ENCODE measurements at places on chromosomes 1 and 21. TPM values are rescaled to one million over a fixed set of nuclear protein-coding genes. Genes with fewer than 3 reads are reported as not detected.

Gene KCNN3
- total RNA-seq = not detected

DNA sequence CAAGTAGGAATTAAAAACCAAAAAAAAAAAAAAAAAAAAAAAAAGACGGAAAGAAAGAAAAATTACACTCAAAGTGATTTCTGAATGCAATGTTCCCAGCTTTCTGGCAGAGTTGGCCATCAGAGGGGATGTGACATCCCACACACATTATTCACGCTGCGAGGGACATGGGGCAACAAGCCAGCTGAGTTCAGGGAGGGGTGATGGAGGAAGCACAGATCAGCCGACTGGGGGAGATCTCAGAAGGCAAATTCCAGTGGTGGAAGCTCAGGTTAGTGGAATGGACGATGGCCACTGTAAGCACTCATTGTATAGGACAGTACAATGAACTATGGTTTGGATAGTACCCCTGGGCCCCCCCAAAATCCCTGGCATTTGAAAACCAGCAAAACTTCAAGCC, 311.9 kb downstream of the PCP4 start:
- no peaks in the 10 kb centered on the region for H3K36me3 ChIP-seq
- no peak for DNase-seq
- no peak overlapping the region for H3K4me3 ChIP-seq

- peak overlapping the region; percentile 97 for H3K4me3 ChIP-seq
- H3K27ac ChIP-seq = peak overlapping the region; percentile 95
- H3K4me1 ChIP-seq = peaks cover 19% of the 10 kb centered on the region
- no peaks in the 10 kb centered on the region for H3K27me3 ChIP-seq
- DNase-seq = no peak
Observed at GRCh38 chr1:53324728-53325297, 3.1 kb downstream of the LRP8 start.

DNA sequence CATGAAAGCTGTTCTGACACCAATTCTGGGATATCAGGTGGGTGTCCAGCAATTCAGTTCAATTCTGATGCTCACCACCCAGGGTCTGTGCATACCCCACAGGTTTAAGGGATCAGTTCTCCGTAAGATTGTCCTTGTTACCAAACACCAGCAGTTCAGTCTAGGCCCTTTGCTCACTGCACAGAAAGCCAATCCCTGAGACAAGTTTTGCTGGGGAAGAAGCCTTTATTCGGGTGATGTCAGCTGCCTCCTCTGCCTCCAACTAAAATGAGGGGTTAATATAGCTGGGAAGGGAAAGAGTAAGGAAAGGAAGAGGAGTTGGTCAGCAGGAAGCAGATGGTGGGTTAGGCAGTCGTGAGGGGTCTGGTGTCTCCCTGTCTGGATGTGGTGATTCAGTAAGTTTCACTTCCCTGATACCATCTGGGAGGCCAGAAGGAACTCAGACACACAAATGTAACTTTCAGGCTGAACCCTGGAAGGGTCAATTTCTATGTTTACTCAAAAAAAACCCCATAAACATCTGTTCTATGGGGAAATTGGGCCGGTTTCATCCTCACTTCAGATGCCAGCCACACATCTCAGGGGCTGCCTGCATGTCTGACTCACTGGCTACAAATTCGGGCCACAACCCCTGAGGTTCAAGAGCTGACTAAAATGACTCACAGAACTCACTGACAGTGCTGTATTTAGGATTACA, 83.3 kb upstream of the PGBD5 start:
- no peaks in the 10 kb centered on the region for H3K36me3 ChIP-seq
- H3K27me3 ChIP-seq = peaks cover 22% of the 10 kb centered on the region
- H3K4me1 ChIP-seq = no peaks in the 10 kb centered on the region
- no peak overlapping the region for H3K4me3 ChIP-seq

Gene FCN3
- not detected for total RNA-seq

GRCh38 chr1:153141377-153141776, 9.3 kb downstream of the SPRR2G start:
- no peak for DNase-seq
- no peaks in the 10 kb centered on the region for H3K4me1 ChIP-seq
- H3K4me3 ChIP-seq = no peak overlapping the region
- H3K27ac ChIP-seq = no peak overlapping the region

Gene OR2L13
- not detected for total RNA-seq

Gene CLCA1
- total RNA-seq = not detected

Gene ZNF683
- total RNA-seq = 0.69 TPM

- no peak for DNase-seq
- H3K4me1 ChIP-seq = no peaks in the 10 kb centered on the region
- H3K36me3 ChIP-seq = no peaks in the 10 kb centered on the region
- H3K4me3 ChIP-seq = no peak overlapping the region
Observed at GRCh38 chr1:35797380-35797779, 10.4 kb upstream of the AGO4 start.

Gene LRRC71
- not detected for total RNA-seq

DNA sequence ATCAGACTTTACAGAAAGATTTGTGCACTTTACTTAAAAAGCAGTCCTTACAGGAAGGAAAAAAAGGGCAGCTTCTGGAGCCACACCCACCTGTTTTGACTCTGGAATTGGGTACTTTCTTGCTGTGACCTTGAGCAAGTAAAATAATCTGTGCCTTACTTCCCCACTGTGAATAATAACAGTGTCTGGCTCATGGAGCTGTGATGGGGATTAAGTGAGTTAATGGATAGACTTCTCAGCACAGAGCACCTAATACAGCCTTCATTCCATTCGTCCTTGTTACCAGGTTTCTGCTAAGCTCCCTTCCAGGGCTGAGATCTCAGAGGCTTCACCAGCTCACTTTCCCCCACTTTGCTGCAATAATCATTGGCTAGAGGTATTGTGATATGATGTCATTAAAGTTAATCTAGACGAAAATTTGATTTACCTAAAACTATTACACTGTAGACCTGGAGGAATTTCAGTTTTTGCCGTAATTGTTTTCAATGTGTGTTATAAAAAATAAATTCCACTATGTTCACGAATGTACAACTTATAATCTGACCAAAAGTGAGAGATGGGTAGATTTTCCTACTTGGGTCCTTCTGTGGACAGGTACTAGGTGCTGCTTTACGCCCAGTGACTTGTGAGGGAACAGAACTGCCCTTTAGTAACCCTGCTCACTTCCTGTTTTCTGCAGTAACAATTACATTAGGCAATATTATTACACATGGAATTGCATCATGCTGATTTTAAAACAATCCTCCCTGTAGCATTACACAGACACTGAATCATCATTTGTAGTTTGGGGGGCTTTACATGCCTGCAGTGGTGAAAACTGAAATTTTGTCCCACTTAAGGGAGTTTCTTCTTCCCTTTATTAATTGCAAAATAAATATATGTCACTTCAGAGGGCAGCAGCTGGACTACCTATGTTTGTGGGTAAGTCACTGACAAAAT, 19.7 kb upstream of the ABCG1 start:
- H3K4me3 ChIP-seq = no peak overlapping the region
- H3K27me3 ChIP-seq = no peaks in the 10 kb centered on the region
- DNase-seq = peak; percentile 44
- peaks cover 55% of the 10 kb centered on the region for H3K4me1 ChIP-seq
- peak overlapping the region; percentile 83 for H3K27ac ChIP-seq

Gene CASQ2
- not detected for total RNA-seq

GRCh38 chr1:158998781-158999161, 10.9 kb upstream of the IFI16 start:
- peak overlapping the region; percentile 78 for H3K27ac ChIP-seq
- H3K36me3 ChIP-seq = peaks cover 6% of the 10 kb centered on the region
- peak; percentile 62 for DNase-seq
- H3K27me3 ChIP-seq = no peaks in the 10 kb centered on the region

GRCh38 chr21:43735236-43736091, 16.5 kb downstream of the PDXK start:
- H3K4me1 ChIP-seq = peaks cover 38% of the 10 kb centered on the region
- no peak for DNase-seq

- peaks cover 33% of the 10 kb centered on the region for H3K4me1 ChIP-seq
- H3K36me3 ChIP-seq = peaks cover 34% of the 10 kb centered on the region
- no peaks in the 10 kb centered on the region for H3K27me3 ChIP-seq
- no peak for DNase-seq
Observed at GRCh38 chr1:230188826-230189225, 121.8 kb downstream of the GALNT2 start.

Gene USP25
- 34.1 TPM for total RNA-seq

DNA sequence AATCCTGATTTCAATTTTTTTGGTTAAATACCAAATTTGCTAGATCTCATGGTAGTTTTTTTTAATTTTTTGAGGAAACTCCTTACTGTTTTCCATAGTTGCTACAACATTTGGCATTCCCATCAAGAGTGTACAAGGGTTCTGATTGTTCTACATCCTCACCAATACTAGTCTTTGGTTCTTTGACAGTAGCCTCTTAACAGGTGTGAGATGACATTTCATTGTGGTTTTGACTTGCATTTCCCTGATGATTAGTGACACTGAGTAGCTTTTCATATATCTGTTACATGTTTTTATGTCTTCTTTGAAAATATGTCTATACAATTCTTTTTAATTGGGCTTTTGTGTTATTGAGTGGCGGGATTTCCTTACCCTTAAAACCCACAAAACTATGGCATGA, 20.9 kb upstream of the RGS13 start:
- no peak for DNase-seq
- no peak overlapping the region for H3K27ac ChIP-seq
- no peaks in the 10 kb centered on the region for H3K27me3 ChIP-seq
- no peaks in the 10 kb centered on the region for H3K4me1 ChIP-seq
- no peak overlapping the region for H3K4me3 ChIP-seq

- H3K36me3 ChIP-seq = no peaks in the 10 kb centered on the region
- DNase-seq = no peak
- no peaks in the 10 kb centered on the region for H3K27me3 ChIP-seq
- no peak overlapping the region for H3K27ac ChIP-seq
Observed at GRCh38 chr1:193311226-193311948, 125.0 kb upstream of the B3GALT2 start.

Gene EXO1
- 65.3 TPM for total RNA-seq

Gene RASAL2
- total RNA-seq = not detected

GRCh38 chr1:6869545-6869944, 84.3 kb downstream of the CAMTA1 start:
- peaks cover 6% of the 10 kb centered on the region for H3K36me3 ChIP-seq
- no peak overlapping the region for H3K27ac ChIP-seq
- no peaks in the 10 kb centered on the region for H3K27me3 ChIP-seq
- H3K4me3 ChIP-seq = no peak overlapping the region

GRCh38 chr1:233065685-233066084, 115.3 kb downstream of the NTPCR start:
- peaks cover 24% of the 10 kb centered on the region for H3K36me3 ChIP-seq
- H3K27me3 ChIP-seq = no peaks in the 10 kb centered on the region
- H3K4me3 ChIP-seq = no peak overlapping the region
- no peaks in the 10 kb centered on the region for H3K4me1 ChIP-seq
- H3K27ac ChIP-seq = no peak overlapping the region
- DNase-seq = no peak

Gene OXCT2
- 2.7 TPM for total RNA-seq

GRCh38 chr1:198651650-198652400, 13.0 kb downstream of the PTPRC start:
- peaks cover 70% of the 10 kb centered on the region for H3K36me3 ChIP-seq
- H3K4me3 ChIP-seq = peak overlapping the region; percentile 71
- H3K4me1 ChIP-seq = peaks cover 72% of the 10 kb centered on the region
- H3K27me3 ChIP-seq = no peaks in the 10 kb centered on the region
- H3K27ac ChIP-seq = peak overlapping the region; percentile 96
- DNase-seq = no peak

DNA sequence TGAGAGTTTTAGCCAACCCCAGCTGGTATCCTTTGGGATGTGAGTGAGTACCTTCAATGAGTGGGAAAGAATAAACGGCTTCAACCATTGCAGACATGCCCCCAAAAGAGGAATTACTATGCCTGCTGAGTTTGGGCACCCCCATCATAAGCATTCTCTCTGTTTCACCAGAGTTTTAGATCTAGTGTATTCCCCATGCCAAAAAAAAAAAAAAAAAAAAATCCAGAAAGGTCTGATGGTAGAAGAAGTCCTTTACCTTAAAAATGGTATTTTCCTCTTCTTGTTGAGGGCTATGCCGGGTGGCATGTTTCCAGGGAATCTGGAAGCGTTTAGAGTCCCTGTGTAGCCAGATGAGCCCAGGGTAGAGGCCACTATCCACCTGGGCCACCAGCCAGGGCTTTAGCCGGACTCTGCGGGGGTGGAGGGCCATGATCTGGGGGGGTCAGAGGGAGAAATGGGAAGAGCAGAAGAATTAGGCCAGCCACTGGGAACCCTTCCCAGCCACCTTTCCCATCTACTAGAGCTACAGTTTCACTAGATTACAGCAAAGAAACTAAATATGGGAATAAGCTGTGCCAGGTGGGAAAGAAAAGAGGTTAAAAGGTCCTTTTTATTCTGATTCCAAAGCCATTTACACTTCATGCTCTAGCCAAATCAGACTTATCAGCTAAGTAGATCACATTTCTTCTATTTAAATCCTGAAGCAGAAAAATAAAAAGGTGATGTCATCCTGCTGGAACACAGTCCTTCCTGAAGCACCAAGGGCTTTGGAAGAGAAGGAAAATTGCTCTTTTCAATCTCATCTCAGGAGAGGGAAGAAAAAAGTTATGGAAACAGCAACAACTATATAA, 4.7 kb downstream of the IRF6 start:
- DNase-seq = no peak
- peaks cover 16% of the 10 kb centered on the region for H3K4me1 ChIP-seq
- H3K4me3 ChIP-seq = no peak overlapping the region
- H3K27me3 ChIP-seq = peaks cover 3% of the 10 kb centered on the region
- H3K27ac ChIP-seq = no peak overlapping the region

GRCh38 chr21:44702973-44703730, 6.2 kb downstream of the KRTAP10-12 start:
- no peak overlapping the region for H3K4me3 ChIP-seq
- peaks cover 5% of the 10 kb centered on the region for H3K4me1 ChIP-seq
- H3K36me3 ChIP-seq = peaks cover 9% of the 10 kb centered on the region
- H3K27me3 ChIP-seq = peaks cover 69% of the 10 kb centered on the region

DNA sequence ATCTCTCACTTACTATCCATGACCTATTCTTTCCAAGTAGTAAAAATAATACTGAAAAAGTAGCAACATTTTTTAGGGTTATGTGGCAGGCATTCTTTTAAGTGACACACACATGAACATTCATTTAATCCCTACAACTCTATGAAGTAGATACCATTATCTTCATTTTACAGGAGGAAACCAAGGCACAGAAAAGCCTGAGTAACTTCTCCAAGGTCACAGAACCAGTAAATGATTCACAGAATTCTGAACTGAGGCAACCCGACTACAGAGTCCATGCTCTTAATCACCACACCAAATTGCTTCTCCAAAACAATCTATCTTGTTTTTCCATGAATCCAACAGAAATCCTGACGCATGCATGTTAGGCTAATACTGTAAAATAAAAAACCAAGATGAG, 17.5 kb downstream of the FUBP1 start:
- H3K4me1 ChIP-seq = peaks cover 39% of the 10 kb centered on the region
- no peak for DNase-seq
